ENCODE measurements at places on chromosomes 3 and 15. TPM values are rescaled to one million over a fixed set of nuclear protein-coding genes. Genes with fewer than 3 reads are reported as not detected.

DNA sequence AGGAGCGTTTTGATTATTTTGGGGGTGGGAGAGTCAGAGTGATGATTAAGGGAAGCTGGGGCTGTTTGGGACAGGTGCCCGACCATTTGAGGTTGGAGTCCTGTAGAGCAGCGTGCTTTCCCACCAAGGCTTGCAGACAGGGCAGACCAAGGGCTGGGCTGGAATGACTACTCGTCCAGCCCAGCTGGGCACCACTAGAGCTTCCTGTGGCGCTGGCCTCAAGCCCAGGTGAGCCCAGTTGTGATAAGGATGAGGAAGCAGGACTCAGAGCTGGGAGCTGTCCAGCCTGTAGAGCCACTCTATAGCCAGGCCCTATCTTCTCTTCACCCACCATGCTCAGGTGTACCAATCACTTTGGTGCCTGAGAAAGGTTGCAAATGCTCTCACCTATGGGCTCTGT lies 75.8 kb upstream of the ACAN start:
- DNase-seq = no peak
- H3K36me3 ChIP-seq = no peaks in the 10 kb centered on the region
- H3K27ac ChIP-seq = no peak overlapping the region
- H3K4me1 ChIP-seq = no peaks in the 10 kb centered on the region
- H3K4me3 ChIP-seq = no peak overlapping the region

- H3K27ac ChIP-seq = no peak overlapping the region
- no peak for DNase-seq
- H3K4me1 ChIP-seq = peaks cover 15% of the 10 kb centered on the region
- no peaks in the 10 kb centered on the region for H3K36me3 ChIP-seq
- H3K27me3 ChIP-seq = peaks cover 3% of the 10 kb centered on the region
Measured at GRCh38 chr3:178709051-178709450, 172.8 kb downstream of the KCNMB2 start.

DNA sequence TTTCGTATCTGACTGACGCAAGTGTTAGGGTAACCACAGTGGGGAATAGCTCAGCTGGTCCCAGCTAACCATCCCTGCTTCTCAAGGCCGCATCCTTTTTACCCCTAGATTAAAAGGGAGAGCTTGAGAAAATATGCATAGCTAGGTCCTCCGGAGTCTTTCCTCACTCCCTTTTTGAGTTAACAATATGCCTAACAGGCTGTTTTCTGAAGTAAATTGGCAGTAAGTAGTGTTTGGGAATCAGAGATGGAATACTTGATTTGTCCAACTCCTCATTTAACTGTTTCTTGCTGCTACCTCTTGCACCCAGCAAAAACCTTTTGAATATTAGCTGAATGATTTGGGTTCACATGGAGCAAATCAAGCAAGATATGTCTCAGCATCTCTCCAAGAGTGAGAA lies 326.1 kb downstream of the LPP start:
- no peak for DNase-seq
- H3K4me1 ChIP-seq = peaks cover 26% of the 10 kb centered on the region
- no peaks in the 10 kb centered on the region for H3K27me3 ChIP-seq
- H3K27ac ChIP-seq = no peak overlapping the region
- peaks cover 10% of the 10 kb centered on the region for H3K36me3 ChIP-seq
- no peak overlapping the region for H3K4me3 ChIP-seq

GRCh38 chr15:85865070-85865684 lies 70.5 kb upstream of the KLHL25 start:
- peaks cover 16% of the 10 kb centered on the region for H3K27me3 ChIP-seq
- no peak overlapping the region for H3K4me3 ChIP-seq
- H3K27ac ChIP-seq = no peak overlapping the region

Gene TMEM40
- 51.3 TPM for total RNA-seq

Gene COLQ
- 2.4 TPM for total RNA-seq

Gene CHST2
- total RNA-seq = 17.5 TPM

Gene DZIP1L
- 17.8 TPM for total RNA-seq

Gene POLQ
- 12.2 TPM for total RNA-seq
